ENCODE measurements at places on chromosomes 13 and 19. TPM values are rescaled to one million over a fixed set of nuclear protein-coding genes. Genes with fewer than 3 reads are reported as not detected.

- DNase-seq: peak; percentile 55
- H3K36me3 ChIP-seq: no peaks in the 10 kb centered on the region
- no peaks in the 10 kb centered on the region for H3K4me1 ChIP-seq
- H3K27ac ChIP-seq: no peak overlapping the region
- no peak overlapping the region for H3K4me3 ChIP-seq
Observed at GRCh38 chr13:52921194-52921593, 72.8 kb upstream of the PCDH8 start.

DNA sequence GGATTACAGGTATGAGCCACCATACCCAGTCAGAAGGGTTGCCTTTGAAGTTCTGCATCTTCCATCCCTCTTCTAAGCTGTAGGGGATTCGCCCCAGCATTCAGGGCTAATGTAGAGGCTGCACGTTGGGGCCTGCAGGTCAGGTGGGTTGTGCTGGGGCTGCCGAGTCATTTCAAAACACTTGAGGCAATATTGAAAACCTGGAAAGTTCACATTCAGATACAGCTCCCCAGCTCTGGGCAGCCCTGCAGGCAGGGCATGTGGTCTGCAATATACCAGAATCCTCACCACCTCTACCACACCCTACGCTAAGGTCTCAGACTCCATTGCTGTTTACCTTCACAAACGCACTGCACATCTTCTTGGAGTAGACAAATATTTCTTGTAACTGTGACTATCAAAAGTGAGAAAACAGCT is 24.6 kb downstream of the CCNE1 start:
- no peaks in the 10 kb centered on the region for H3K4me1 ChIP-seq
- no peaks in the 10 kb centered on the region for H3K27me3 ChIP-seq
- DNase-seq: no peak
- no peak overlapping the region for H3K4me3 ChIP-seq
- no peak overlapping the region for H3K27ac ChIP-seq

PDX1 gene
- total RNA-seq: not detected

DNA sequence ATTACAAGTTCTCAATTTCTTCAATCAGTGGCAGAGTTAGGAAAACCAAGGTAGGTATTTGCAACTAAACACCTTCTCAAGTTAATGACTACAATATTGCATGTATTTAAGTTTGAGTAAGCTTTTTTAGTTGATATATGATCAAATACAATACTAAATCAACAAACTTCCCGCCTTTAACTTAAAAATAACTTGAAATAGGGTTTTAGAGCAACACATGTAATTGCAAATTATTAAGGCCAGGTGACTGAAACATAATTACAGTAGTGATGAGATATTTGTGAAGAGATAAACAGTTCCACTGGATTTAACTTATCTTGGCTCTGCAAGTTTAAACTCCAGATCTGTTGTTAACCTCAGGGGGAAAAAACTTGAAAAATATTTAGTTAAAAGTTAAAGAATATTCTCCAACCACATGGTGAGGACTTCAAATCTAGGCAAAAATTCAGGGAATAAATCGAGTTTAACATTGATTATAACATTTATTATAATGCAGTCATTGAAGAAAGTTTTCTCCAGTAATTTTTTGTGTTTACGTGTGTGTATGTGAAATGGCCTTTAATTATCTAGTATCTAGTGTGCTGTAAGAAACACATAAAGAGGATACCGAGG is 3.6 kb downstream of the DACH1 start:
- no peaks in the 10 kb centered on the region for H3K27me3 ChIP-seq
- H3K36me3 ChIP-seq: no peaks in the 10 kb centered on the region
- no peak for DNase-seq
- no peaks in the 10 kb centered on the region for H3K4me1 ChIP-seq
- no peak overlapping the region for H3K27ac ChIP-seq
- H3K4me3 ChIP-seq: peak overlapping the region; percentile 88

CYP4F11 gene
- total RNA-seq: 65.3 TPM

ANGPTL8 gene
- not detected for total RNA-seq

- H3K27me3 ChIP-seq: no peaks in the 10 kb centered on the region
- H3K36me3 ChIP-seq: no peaks in the 10 kb centered on the region
- no peak overlapping the region for H3K4me3 ChIP-seq
- no peaks in the 10 kb centered on the region for H3K4me1 ChIP-seq
- DNase-seq: no peak
Observed at GRCh38 chr13:101512650-101513049, 60.2 kb downstream of the ITGBL1 start.

DNA sequence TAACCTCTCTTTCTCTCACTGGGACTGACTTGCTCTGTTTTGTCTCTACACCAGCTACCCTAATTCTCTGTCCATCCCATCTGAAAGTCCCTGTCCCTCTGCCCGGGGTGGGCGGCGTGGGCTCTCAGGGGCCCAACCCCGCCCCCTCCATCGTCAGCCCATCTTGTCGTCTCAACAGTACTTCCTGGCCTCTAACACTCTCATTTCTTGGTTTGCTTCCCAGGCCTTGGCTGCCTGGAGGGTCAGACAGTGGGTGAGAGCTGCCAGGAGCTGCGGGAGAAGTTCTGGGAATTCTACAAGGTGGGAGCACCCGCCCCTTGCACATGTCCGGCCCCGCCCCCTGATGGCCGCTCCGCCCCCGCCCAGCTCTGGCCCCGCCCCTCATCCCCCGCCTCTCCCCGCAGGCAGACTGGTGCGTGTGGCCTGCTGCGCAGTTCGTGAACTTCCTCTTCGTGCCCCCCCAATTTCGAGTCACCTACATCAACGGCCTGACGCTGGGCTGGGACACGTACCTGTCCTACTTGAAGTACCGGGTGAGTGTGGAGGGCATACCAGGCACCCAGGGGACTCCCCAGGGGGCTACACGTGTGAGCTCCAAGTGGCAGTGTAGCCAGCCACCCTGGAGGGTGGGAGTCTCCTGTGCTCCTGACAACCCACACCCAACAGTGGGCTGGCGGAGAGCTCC is 1.7 kb downstream of the MPV17L2 start:
- no peaks in the 10 kb centered on the region for H3K27me3 ChIP-seq
- peak overlapping the region; percentile 91 for H3K27ac ChIP-seq
- H3K4me3 ChIP-seq: no peak overlapping the region

- DNase-seq: no peak
- H3K4me1 ChIP-seq: no peaks in the 10 kb centered on the region
- no peaks in the 10 kb centered on the region for H3K27me3 ChIP-seq
- H3K4me3 ChIP-seq: no peak overlapping the region
- H3K27ac ChIP-seq: no peak overlapping the region
- no peaks in the 10 kb centered on the region for H3K36me3 ChIP-seq
Observed at GRCh38 chr13:32622827-32623226, 36.6 kb downstream of the PDS5B start.

- H3K4me3 ChIP-seq: no peak overlapping the region
- no peaks in the 10 kb centered on the region for H3K27me3 ChIP-seq
- no peaks in the 10 kb centered on the region for H3K36me3 ChIP-seq
- DNase-seq: no peak
Observed at GRCh38 chr13:93715866-93716265, 489.3 kb downstream of the GPC6 start.

ASF1B gene
- total RNA-seq: 12.4 TPM

APOC4 gene
- not detected for total RNA-seq

PGLYRP2 gene
- not detected for total RNA-seq

- peak overlapping the region; percentile 91 for H3K27ac ChIP-seq
- no peak for DNase-seq
- H3K36me3 ChIP-seq: peaks cover 32% of the 10 kb centered on the region
- H3K27me3 ChIP-seq: no peaks in the 10 kb centered on the region
Observed at GRCh38 chr19:46717716-46718143, 816 bp upstream of the PRKD2 start.

DNA sequence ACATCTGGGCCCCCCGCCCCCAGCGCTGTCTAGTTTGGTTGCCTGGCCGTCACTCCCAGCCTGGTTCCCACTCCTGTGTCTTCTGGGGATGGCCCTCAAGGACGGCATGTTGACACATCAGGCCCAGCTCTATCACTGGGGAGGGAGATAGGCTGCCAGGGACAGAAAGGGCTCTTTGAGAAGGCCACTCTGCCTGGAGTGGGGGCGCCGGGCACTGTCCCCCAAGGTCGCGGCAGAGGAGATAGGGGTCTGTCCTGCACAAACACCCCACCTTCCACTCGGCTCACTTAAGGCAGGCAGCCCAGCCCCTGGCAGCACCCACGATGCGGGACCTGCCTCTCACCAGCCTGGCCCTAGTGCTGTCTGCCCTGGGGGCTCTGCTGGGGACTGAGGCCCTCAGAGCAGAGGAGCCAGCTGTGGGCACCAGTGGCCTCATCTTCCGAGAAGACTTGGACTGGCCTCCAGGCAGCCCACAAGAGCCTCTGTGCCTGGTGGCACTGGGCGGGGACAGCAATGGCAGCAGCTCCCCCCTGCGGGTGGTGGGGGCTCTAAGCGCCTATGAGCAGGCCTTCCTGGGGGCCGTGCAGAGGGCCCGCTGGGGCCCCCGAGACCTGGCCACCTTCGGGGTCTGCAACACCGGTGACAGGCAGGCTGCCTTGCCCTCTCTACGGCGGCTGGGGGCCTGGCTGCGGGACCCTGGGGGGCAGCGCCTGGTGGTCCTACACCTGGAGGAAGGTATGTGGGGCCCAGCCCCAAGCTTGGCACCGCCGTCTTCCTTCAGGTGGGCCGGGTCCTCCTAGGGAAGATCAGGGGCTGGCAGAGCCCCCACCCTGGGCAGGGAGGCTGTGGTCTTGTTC is at the start of gene AMH:
Gene AMH, plus strand, starts transcription at position 314 of the 857 bp plus-strand sequence. Its CDS starts 10 bp downstream, at position 324.
- H3K4me3 ChIP-seq: no peak within 1 kb of the TSS
- H3K4me1 ChIP-seq: peaks cover under 1% of the 10 kb centered on the region
- DNase-seq: no peak
- H3K36me3 ChIP-seq: peaks cover 47% of the 10 kb centered on the region
- H3K27me3 ChIP-seq: no peaks in the 10 kb centered on the region
- H3K27ac ChIP-seq: no peak within 1 kb of the TSS

SIGLEC12 gene
- total RNA-seq: 2.5 TPM

DNA sequence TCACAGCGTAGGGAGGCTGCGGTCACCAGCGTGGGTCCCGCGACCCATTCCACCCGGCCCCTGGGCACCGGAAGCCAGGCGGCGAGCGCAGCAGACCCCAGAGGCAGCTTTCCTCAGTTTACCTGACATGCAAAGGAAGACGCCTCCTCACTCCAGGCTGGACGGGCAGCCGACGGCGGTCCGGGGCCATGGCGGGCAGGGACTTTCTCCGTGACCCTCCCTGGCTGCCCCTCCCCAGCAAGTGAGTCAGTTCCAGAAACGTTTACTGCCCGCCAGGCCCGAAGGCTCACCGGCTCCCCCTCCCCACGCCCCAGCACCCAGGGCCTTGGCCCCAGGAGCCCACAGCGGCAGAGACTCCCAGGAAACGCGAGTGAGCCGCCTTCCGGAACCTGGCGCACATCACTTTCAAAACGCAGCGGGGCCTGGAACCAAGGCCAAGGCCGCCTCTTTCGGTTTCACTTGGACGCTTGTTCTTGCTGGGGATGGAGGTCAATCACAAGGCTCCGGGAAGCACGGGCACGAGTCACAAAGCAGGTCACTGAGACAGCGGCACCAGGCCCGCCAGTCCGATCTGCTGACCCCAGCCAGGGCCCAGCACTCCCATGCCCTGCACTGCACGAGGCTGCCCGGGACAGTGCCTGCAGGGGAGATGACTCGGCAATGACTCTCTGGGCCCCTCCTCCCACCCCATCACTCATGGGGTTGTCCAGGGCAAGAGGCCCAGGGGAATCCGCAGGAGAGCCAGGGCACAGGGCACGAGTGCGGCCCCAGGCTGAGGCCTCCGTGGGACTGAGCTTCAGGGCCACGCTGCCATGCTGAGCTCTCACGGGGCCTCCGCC is 5.3 kb downstream of the SBNO2 start:
- no peaks in the 10 kb centered on the region for H3K36me3 ChIP-seq
- peak overlapping the region; percentile 38 for H3K4me3 ChIP-seq
- no peaks in the 10 kb centered on the region for H3K27me3 ChIP-seq
- peaks cover 31% of the 10 kb centered on the region for H3K4me1 ChIP-seq
- H3K27ac ChIP-seq: peak overlapping the region; percentile 77

DNA sequence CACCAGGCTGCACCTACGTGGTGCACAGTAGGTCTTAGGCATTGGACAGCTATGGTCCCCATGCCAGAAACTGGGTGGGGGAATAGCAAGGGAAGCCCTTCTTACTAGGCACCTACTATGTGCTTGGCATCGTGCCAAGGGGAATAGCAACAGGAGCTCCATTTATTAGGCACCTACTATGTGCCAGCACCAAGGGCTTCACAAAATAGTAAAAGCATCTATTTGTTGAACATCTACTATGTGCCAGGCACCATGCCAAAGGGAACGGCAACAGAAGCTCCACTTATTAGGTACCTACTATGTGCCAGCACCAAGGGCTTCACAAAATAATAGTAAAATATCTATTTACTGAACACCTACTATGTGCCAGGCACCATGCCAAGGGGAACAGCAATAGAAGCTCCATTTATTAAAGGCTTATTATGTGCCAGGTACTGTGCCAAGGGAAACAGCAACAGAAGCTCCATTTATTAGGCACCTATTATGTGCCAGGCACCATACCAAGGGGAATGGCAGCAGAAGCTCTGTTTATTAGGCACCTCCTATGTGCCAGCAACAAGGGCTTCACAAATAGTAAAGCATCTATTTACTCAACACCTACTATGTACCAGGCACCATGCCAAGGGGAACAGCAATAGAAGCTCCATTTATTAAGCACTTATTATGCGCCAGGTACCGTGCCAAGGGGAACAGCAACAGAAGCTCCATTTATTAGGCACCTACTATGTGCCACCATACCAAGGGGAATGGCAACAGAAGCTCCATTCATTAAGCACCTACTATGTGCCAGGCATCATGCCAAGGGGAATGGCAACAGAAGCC is 108.5 kb downstream of the PTPRS start:
- no peaks in the 10 kb centered on the region for H3K4me1 ChIP-seq
- H3K27ac ChIP-seq: no peak overlapping the region
- no peaks in the 10 kb centered on the region for H3K36me3 ChIP-seq
- H3K4me3 ChIP-seq: no peak overlapping the region
- H3K27me3 ChIP-seq: no peaks in the 10 kb centered on the region

DNA sequence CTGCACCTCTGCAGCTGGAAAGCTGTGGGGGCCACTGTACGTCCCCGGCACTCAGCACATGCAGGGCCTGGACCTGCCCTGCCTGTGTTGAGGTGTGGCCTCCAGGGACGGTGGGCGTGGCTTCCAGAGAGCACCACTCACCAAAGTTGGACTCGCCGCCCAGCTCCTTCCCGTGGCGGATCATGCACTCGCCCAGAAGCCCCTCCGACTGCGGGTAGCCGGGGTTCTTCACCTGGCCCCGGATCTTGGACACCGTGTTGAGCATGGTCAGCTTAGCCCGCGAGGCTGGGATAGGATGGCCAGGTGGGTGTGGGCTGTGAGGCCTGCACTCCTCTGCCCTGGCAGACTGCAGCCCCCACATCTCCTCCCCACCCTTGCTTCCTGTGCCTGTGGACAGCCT is 22.0 kb downstream of the MPND start:
- DNase-seq: no peak
- H3K36me3 ChIP-seq: peaks cover 70% of the 10 kb centered on the region
- peaks cover 20% of the 10 kb centered on the region for H3K4me1 ChIP-seq
- no peak overlapping the region for H3K4me3 ChIP-seq
- no peaks in the 10 kb centered on the region for H3K27me3 ChIP-seq

GRCh38 chr19:2270423-2271233 is 11.3 kb downstream of the PEAK3 start:
- peak overlapping the region; percentile 93 for H3K4me3 ChIP-seq
- H3K27me3 ChIP-seq: no peaks in the 10 kb centered on the region
- no peaks in the 10 kb centered on the region for H3K36me3 ChIP-seq
- peaks cover 20% of the 10 kb centered on the region for H3K4me1 ChIP-seq
- H3K27ac ChIP-seq: peak overlapping the region; percentile 98

PRRG2 gene
- 20.8 TPM for total RNA-seq

- no peaks in the 10 kb centered on the region for H3K27me3 ChIP-seq
- peaks cover 5% of the 10 kb centered on the region for H3K4me1 ChIP-seq
- H3K4me3 ChIP-seq: no peak overlapping the region
- peak; percentile 81 for DNase-seq
- peak overlapping the region; percentile 56 for H3K27ac ChIP-seq
Observed at GRCh38 chr19:18401580-18402112, 4.2 kb upstream of the LRRC25 start.
